AML-193 (cell line): ENCODE measurements at places on chromosomes 4 and X.
A peak's percentile ranks its signal among the peaks of the same experiment; 100 is the strongest.

DNA sequence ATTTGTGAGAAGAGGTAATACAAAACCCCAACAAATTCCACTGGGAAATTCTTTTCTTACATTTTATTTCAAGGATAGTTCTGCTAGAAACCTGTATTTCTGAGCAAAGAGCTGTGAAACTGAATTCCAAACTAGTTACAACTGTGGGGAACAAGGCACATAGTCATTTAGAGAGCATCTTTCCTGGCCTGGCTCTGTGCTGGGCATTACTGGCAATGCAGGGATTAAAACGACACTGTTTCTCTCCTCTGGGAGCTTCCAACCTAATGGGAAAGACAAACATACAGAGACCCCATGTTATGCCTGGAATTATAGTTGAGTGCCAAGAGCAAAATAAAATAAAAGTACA is 36.5 kb downstream of the SUPT20HL1 start:
- DNase-seq = no peak

DNA sequence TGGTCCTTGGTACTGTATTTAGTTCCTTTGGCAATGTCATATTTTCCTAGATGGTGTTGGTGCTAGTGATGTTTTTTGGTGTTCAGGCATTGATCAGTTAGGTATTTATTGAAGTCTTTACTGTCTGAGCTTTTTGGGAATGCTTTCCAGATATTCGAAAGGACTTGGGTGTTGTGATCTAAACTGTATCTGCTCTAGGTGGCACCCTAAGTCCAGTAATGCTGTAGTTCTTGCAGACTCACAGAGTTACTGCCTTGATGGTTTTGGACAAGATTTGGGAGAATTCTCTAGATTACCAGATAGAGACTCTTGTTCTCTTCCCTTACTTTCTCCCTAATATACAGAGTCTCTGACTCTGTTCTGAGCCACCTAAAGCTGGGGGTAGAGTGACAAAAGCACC is 513.6 kb upstream of the PITX2 start:
- no peak for DNase-seq

DNA sequence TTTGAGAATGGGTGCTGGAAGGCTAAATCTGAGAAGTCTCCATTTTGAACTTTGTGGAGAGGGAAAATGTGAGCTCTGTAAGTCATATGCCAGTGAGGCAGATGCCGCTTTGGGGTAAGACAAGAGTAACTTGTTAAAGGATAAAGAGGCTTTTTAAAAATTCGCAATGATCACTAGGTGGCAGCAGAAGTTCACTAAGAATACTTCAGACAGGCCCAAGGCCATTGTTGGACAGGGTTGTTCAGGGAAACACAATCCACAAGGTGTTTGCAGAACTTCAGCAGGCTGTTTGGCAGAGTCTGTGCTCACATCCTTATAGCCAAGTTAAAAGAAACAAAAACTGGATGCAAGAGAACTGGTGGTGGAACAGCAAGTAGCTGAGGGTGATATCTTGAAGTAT is 13.7 kb upstream of the PIGA start:
- DNase-seq = peak; percentile 54

- no peak for DNase-seq
Observed at GRCh38 chr4:125104616-125105015, 210.1 kb upstream of the FAT4 start.

GRCh38 chrX:153336121-153336894 is 2.4 kb downstream of the ZNF275 start:
- DNase-seq = no peak

GRCh38 chr4:8696369-8697127 is 104.0 kb downstream of the CPZ start:
- no peak for DNase-seq

DNA sequence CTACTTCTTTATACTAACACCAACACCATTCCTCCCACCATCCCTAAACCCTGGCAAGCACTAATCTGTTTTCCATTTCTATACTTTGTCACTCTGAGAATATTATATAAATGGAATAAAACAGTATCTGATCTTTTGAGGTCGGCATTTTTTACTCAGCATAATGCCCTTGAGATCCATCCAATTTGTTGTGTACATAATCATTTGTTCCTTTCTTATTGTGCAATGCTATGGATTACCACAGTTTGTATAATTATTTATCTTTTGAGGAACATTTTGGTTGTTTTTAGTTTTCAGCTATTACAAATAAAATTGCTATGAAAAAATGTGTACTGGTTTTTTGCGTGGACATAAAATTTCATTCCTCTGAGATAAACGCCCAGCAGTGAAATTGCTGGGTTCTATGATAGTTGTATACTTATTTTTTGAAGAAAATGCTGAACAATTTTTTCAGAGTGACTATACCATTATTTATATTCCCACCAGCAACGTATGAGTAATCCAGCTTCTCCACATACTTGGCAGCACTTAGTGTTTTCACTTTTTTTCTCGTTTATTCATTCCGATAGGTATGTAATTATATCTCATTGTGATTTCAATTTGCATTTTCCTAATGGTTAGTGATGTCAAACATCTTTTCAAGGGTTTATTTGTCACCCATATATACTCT is 154.3 kb upstream of the DCAF8L1 start:
- DNase-seq = no peak

- no peak for DNase-seq
Observed at GRCh38 chr4:147739239-147739823, 7.4 kb downstream of the ARHGAP10 start.

DNA sequence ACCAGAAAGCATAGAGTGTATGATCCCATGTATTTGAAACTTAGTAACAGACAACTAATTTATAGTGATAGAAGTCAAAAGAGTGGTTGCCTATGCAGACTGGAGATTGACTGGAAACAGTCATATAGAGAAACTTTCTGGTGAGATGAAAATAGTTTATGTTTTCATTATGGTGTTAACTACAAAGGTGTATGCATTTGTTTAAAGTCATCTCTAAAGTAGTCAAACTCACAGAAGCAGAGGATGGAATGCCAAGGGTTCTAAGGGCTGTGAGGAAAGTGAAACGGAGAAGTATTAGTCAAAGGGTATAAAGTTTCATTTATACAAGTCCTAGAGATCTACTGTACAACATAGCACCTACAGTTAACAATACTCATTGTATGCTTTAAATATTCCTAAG is 45.8 kb downstream of the ENOX2 start:
- no peak for DNase-seq

GRCh38 chrX:50606300-50606950 is 135.8 kb upstream of the DGKK start:
- no peak for DNase-seq

DNA sequence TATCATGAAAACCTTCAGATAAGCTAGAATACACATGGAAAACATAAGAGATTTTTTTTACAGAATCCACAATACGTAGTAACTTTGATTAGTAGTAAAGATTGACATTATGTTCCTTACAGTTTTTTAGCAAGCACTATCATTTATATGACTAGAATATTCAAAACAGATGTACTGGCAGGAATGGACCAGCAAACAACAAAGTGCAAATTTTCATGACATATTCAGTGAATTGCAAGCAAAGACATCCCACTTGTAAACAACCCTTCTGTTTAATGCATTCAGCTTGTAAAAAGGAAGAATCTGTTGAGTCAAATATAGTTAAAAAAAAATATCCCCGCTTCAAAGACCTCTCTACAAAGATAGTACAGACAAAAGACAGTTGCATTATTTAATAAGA is 403.7 kb upstream of the TRAM1L1 start:
- DNase-seq = no peak

DNA sequence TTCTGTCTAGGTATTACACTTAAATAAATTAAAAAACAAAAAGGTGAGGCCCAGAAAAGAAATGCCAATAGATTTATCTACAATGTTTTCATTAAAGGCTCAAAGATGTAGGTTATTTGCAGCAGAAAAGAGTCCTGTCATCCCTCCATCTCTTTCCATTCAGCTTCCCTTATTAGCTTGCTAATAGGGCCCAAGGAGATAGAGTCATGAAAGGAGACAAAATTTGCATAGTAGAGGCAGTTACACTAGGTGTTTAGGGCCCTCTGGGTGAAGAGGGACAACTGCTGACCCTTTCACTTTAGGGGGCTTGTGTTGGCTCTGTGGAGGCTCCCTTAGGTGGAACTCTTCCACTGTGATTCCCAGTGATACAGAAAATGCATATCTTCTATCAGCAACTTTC is 58.4 kb upstream of the TACR3 start:
- no peak for DNase-seq

DNA sequence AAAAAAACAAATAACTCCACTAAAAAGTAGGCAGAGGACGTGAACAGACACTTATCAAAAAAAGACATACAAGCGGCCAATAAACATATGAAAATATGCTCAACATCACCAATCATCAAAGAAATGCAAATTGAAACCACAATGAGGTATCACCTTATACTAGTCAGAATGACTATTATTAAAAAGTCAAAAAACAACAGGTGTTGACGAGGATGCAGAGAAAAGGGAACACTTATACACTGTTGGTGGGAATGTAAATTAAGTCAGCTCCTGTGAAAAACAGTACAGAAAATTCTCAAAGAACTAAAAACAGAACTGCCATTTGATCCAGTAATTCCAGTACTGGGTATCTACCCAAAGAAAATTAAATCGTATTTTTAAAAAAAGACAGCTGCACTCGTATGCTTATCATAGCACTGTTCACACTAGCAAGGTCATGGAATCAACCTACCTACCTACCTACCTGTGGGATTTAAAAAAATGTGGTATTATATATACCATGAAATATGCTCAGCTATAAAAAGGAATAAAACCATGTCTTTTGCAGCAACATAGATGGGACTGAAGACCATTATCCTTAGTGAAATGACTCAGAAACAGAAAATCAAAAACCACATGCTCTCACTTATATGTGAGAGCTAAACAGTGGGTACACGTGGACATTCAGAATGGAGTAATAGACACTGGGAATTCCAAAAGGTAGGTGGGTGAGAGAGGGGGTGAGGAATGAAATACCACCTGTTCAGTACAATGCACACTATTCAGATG is 24.8 kb upstream of the PTPN13 start:
- no peak for DNase-seq

GRCh38 chrX:21375708-21376009 is 1.4 kb downstream of the CNKSR2 start:
- DNase-seq = no peak

- DNase-seq = no peak
Observed at GRCh38 chr4:120452001-120452400, 385.4 kb upstream of the MAD2L1 start.

DNA sequence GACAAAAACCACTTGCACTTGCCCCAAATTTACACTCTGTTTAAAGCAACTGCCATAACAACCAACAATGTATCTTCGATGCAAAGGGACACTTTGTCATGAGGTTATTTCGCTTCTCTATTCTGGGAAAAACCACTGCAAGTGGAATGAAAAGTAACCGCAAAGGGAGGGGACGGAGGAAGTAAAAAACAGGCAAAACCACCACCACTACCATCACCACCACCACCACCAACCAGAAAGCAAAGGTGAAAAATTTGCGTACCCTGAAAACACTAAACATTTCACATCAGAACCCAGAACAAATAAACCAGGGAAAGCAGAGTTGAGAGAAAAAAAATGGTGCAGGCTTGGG is 1.2 kb upstream of the N4BP2 start:
- DNase-seq = peak; percentile 76

- no peak for DNase-seq
Observed at GRCh38 chr4:7546152-7546808, 111.5 kb upstream of the PSAPL1 start.
